ENCODE measurements at places on chromosomes 1 and 21.

DNA sequence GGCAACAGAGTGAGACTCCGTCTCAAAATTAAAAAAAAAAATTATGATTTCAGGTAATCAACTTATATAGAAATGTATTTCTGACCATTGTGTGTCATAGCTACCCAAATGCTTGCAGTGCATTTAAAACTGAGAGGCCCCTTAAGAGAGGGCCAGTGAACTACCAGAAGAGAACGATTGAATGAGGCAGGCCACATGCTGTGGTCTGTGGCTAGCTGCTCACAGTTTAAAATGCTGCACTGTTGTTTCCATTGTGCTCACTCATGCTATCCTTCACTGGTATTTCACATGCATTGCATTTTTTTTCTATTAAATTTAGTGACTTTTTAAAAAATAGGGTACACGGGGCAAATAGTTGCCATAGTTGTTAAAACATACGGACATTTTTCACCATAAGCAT lies 26.0 kb downstream of the CHML start:
- no peak for DNase-seq

DNA sequence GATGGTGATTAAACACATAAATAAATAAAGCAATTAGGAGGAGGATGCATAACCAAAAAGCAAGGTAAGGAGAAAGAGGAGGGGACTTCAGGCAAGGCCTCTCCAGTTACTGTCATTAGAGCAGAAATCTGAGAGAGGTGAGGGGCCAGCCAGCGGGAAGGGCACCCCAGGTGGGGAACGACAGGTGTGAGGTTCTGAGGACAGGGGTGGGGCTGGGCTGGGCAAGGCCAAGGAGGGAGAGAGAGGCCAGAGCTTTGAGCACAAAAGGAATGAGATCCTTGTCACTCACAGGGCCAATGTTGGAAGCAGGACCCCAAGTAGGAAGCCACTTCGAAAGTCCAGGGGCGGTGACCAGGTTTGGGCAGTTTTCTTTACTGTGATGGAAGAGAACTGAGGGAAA lies 182.2 kb upstream of the RAB4A start:
- DNase-seq: no peak

DNA sequence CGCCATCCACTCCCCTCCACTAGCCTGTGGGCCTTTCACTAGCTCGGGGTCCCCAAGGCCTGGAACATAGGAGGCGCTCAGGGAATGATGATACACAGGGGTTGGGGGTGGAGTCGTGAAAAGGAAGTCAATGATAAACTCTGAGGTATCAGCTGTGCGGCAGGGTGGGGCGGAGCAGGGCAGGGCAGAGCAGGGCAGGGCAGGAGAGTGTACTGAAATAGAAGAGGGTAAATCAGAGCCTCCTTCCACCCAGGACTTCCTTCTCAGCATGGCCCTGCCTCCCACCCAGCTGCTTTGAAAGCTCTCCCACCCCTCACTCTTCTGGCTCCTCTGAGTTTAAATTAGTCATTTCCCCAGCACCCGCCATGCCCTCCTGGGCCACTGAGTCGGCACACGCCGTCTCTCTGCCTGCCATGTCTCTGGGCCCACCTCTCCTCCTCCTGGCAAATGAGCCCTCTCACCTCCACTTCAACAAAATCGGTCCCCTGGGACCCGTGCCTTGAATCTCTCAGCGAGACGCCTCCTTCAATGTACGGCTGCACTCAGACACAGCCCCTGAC lies 16.9 kb downstream of the CAPZB start:
- DNase-seq: no peak

DNA sequence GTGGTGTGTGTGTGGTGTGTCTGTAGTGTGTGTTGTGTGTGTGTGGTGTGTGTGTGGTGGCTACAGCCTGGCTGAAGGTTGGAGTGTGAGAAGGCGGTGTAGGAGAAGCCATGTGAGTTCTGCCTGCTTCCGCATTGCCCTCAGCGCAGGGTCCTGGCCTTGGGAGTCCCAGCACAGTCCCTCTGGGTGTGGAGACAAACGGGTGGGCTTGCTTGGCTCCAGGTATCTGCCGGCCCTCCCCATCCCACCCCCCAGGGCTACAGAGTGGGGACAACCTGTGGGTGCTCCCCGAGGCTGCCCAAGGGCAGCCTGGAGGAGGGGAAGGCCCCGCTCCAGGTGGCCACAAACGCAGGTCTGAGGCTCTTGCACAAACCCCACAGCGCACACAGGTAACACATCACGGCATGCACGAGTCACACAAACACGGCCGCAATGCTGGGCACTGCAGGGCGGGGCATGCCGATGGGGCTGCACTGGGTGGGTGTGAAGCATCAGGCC lies 31.7 kb upstream of the ADARB1 start:
- no peak for DNase-seq

GRCh38 chr1:19049128-19049768 lies 92.8 kb upstream of the IFFO2 start:
- DNase-seq: no peak

- peak; percentile 48 for DNase-seq
Measured at GRCh38 chr1:76659171-76659940, 207.9 kb upstream of the ST6GALNAC5 start.

GRCh38 chr1:190708418-190709057 lies 230.9 kb upstream of the BRINP3 start:
- no peak for DNase-seq
